Activated T-cell treated with anti-CD3 and anti-CD28 coated beads for 1 hour (primary cell): ENCODE measurements at places on chromosomes 13 and 19.

DNA sequence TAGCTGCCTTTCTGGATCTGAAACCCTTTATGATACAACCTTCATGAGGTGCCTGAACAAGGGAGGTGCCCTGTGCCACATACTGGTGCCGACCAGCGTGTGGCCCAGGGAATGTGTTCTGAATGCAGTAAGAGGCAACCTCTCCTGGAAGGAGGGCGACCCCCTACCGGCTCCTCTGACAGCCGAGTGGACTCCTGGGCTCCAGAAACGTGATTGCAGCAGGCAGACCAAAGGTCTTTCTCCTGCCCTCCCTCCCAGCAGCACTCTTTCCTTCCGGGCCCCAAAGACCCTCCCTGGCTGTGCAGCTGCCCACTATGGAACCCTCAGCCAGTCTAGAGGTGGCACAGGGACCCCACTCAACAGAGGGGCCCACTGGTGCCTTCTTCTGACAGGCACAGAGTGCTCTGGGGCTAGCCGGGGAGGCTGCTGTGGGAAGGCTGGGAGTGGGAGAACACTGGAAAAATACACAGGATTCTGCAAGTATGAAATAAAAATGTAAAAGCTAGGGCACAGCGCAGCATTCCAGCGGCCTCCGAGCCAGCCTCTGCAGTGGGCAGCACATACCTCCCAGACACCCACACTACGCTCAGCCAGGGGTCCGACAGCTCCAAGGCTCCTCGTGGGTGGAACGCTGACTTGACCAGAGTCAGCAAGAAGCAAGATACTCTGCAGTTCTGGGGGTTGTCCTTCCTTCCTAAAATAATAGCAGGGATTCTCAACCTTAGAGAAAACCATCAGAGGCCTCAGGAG lies 14.9 kb downstream of the SH3GL1 start:
- DNase-seq = no peak

- DNase-seq = no peak
Observed at GRCh38 chr19:19475015-19475765, 40.2 kb downstream of the TSSK6 start.

DNA sequence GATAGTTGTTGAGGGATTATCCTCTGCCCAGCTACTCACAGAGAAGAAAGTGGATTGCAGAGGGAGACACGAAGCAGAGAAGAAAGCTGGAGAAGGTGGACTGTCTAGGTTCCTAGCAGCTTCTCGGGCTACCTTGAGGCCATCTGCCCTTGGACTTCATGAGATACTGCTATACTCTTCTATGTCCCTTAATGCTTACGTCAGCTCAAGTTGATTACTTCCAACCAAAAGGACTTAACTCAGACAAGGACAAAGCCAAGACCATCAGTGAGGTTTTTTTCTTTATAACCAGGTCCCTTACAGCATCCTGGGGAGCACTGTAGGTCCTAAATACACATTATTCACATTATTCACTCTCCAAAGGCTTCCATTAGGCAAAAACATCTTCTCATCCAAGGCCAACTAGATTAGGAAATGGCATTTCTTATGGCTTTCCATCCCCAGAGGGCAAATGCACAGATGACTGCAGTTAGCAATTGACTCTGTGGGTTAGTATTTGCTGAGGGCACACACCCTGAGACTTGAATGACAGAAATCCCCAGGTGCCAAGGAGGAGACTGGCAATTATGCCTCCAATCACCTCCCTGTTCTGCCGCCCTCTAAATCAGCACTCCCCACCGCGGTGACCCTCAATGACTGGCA lies 4.1 kb upstream of the UBE2L5 start:
- no peak for DNase-seq

DNA sequence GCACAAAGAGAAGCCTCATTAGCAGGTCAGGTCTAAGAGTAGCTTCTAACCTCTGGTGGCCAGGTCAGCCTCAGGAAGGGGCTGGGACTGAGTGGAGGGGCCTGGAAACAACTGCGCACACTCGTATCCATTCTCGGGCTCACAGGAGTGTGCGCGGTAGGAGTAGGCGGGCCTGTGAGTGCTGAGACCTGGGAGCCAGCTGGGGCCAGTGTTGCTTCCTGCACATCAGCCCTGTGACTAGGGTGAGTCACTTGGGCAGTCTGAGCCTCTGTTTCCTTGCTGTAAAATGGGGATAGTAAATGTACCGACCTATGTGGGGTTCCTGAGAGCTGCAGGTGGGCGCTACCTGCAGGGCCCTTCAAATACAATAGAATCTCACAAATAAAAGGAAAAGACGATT lies 26.9 kb downstream of the SIN3B start:
- DNase-seq = no peak

DNA sequence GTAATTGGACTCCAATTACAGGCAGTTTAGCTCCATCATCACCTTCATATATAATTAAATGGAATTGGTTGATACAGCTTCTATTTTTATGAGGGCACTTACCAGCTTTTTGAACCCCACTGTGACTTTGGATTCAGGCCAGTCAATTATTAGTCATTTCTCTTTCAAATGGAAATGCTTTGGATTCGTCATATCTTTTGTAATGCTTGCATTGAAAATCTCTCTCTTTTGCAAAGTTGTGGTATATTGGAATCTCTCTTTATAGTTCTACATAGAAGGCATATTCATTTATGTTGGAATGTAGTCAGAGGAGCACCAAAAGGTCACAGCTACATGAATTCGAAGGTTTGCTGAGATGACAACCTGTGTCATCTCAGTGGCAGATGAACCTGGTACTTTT lies 1074.3 kb upstream of the SLC10A2 start:
- no peak for DNase-seq

DNA sequence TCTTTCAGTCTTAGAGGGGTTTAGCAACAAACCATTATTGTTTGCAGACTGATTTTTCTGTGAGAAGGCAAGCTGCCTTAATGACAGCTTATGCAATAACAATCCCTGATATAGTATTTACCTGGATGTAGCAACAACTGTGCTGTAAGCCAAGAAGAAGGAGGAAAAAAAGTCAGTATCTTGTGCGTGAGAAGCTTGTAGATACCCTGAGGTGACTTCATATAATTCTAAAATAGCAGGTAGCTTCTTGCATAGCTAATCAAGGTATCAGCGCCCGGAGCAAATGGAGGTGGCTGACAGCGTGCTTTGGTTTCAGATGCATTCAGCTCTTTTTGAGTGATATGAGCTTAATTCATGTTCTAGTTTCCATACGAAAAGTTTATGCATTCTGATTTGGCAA lies 309.8 kb downstream of the KLF5 start:
- no peak for DNase-seq

- DNase-seq = no peak
Observed at GRCh38 chr13:31896427-31896826, 135.1 kb upstream of the FRY start.

DNA sequence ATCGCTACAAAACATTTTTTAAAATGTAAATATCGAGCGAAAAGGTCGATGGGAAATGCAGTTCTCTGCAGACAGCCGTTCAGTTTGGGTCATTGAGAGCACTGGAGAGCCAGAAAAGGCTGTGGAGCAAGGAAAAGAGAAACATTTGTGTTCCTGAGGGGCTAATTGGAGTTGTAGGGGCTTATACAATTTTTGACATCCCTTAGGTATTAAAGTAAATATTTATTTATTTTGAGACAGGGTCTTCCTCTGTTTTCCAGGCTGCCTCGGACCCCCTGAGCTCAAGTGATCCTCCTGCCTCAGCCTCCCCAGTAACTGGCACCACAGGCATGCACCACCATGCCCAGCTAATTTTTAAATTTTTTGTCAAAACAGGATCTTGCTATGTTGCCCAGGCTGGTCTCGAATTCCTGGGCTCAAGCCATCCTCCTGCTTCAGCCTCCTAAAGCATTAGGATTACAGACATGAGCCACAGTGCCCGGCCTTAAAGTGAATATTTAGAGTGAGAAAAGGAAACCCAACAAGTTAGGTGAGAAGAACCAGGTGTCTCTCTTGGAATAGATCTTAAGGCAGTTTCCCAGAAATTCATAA lies 825 bp upstream of the YIF1B start:
- DNase-seq = no peak

- DNase-seq = no peak
Observed at GRCh38 chr19:45876161-45876410, 9.9 kb downstream of the IRF2BP1 start.

DNA sequence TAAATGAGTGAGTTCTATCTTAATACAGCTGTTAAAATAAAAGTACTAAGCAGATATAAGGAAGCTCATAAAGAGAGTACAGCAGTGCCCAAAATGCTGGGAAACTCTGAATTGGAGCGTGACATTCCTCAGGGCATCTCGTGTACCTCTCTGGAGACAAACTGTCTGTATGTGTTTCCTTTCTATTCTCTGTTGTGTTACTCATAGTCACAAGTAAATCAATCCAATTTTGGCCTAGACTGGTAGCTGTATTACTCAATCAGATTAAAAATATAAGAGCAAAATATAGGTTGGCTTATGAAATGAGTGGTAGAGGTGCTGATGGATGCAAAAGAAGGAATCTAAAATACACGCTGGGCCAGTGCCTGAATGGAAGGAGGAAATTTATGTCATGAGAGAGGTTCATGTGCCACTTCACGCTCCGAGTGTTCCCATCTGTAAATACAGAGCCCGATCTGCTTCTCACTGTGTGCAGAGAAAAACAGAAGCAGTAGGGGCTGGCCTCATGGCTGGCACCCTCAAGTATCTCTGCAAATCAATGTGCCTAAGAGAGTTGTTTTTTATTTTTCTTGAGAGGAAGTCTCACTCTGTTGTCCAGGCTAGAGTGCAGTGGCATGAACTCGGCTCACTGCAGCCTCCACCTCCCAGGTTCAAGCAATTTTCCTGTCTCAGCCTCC lies 58.7 kb upstream of the RGCC start:
- DNase-seq = no peak

- DNase-seq = no peak
Observed at GRCh38 chr13:27352698-27353097, 71.7 kb upstream of the GTF3A start.

- no peak for DNase-seq
Observed at GRCh38 chr13:113809934-113810333, 50.9 kb downstream of the TMEM255B start.

- DNase-seq = peak; percentile 77
Observed at GRCh38 chr19:46614114-46614722, 10.7 kb downstream of the PTGIR start.

DNA sequence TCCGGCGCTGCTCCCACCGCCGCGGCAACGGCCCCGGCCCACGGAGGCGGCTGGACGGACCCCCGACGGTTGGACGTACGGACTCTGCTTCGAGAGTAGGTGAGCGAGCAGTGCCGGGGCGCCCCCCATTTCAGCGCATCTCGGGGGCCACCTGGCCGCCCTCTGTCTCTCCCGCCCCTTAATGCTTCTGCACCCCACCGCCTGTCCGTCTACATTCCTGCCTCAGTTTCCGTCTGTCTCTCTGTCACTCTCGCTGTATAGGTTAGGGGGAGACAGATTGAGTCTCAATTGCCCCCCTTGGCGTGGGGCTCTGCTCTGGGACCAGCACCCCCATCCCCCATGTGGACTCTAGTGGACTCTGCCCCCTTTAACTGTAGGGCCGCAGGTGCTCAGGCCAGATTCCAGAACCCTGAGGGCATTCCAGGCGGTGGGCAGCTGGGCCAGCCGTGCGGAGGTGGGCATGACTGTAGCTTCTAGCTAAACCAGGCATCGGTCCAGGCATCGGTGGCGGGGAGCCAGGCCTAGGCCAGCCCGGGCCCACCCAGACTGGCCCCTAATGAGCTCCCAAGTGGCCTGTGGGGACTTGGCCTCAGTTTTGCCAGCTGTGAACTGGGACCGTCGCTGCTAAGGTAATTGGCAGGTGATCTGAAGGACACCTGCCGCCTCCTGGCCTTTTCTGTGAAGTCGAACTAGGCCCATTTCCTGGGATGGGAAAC lies 373 bp downstream of the TNFAIP8L1 start:
- DNase-seq = no peak

DNA sequence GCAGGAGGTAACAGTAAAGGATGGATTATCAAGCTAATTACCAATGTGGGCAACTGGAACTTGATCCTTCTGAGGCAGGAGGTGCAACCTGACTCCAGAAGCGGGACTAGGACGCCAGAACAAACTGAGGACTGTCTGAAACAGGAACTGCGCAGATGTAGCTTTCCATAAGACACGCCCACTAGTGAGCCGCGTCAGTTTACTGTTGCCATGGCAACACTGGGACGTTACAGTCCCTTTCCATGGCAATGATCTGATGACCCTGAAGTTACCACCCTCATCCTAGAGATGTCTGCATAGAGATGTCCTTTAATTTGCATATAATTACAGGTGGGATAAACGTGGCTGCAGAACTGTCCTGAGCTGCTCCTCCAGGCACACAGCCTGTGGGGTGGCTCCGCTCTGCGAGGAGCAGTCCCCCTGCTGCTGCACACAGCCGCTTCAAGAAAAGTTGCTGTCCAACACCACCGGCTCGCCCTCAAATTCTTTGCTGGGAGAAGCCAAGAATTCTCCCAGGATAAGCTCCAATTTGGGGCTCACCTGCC lies 816.6 kb downstream of the UQCRFS1 start:
- no peak for DNase-seq

- no peak for DNase-seq
Observed at GRCh38 chr13:113084094-113084942, 21.3 kb upstream of the F7 start.

DNA sequence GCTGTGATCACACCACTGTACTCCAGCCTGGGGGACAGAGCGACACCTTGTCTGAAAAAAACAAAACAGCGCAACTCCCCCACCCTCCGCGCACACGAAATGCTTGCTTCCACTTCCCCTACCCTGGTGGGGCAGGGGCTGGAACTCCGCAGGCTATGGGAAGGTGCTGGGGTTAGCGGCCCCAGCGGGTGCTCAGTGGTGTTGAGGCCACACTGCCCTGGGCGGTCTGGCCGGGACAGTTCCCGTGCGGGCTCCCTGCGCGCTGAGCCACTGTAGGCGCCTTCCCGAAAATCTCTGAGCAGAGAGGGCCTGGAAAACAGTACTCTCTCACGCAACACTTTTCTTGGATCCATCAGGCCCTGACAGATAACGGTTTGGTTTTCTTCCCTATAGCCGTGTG lies 1.1 kb upstream of the WTIP start:
- DNase-seq = no peak

- no peak for DNase-seq
Observed at GRCh38 chr19:47886010-47886559, at the start of gene SULT2A1. Gene SULT2A1 (minus strand): TSS chr19:47886315. CDS start chr19:47886257, 58 bp downstream.

GRCh38 chr19:48681127-48681470 lies 8.3 kb upstream of the NTN5 start:
- DNase-seq = no peak

- DNase-seq = no peak
Observed at GRCh38 chr19:18273561-18274218, 562 bp downstream of the IQCN start.

GRCh38 chr19:15986701-15987100 lies 37.9 kb downstream of the OR10H4 start:
- DNase-seq = no peak

GRCh38 chr19:12794196-12794941 lies 3.1 kb downstream of the JUNB start:
- no peak for DNase-seq

GRCh38 chr19:406971-407510 lies 1.9 kb downstream of the C2CD4C start:
- DNase-seq = no peak

- no peak for DNase-seq
Observed at GRCh38 chr13:50914848-50915247, 5.3 kb downstream of the RNASEH2B start.

GRCh38 chr13:109751477-109751876 lies 34.9 kb downstream of the IRS2 start:
- no peak for DNase-seq

GRCh38 chr19:51020988-51021651 lies 1.6 kb upstream of the KLK10 start:
- DNase-seq = no peak
